ENCODE measurements at places on chromosomes 3 and 15.

GRCh38 chr15:58247855-58248842, 110.0 kb downstream of the AQP9 start:
- DNase-seq: no peak

DNA sequence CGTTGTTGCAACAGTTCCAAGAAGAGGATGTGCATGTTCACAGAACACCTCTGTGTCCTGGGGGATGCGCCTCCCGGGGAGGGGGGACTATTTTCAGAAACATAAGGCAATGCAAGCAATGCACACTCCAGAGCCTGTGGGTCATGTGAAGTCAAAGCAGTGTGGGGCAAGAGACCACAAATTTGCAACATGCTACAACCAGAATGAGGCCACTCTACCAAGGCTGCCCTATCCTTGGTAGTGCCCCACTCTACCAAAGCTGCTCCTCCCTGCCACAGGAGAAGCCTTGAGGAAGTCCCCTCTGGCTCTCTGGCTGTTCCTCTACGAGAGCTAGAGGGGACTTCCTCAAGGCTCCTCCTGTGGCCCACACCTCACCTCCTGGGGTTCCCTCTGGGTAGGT, 8.4 kb upstream of the NR2C2 start:
- no peak for DNase-seq

DNA sequence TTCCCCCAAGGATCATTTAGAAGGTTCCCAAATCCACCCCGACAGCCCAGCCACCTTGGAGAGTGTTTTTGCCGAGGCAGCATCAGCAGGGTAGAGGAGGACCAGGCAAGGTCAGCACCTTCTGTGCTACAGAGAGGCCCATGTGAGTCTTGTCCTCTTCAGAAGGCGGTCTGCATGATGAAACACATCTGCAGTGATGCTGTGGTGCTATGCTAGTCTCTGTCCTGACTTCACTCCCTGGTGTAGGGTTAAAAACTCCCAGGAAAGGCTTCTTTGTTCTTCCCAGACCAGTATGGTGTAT, 87.9 kb downstream of the ITPR1 start:
- DNase-seq: no peak

GRCh38 chr3:77063423-77063822, 23.5 kb downstream of the ROBO2 start:
- no peak for DNase-seq

DNA sequence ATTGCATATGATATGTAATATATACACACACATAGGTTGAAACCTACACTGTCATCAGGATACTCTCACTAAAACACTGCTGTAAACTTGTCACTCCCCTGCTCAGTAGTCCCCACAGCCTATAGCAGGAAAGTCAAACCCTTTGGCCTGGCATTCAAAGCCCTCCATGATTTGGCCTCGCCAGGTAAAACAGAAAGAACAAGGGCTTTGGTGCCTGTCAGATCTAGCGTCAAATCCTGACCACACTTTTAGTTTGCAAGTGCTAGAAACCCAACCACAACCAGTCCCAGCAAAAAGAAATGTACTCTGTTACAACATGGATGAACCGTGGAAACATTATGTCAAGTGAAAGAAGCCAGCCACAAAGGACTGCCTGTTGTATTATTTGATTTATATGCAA, 11.4 kb downstream of the CRABP1 start:
- DNase-seq: no peak
